ENCODE measurements at places on chromosomes 16 and 17. TPM values are rescaled to one million over a fixed set of nuclear protein-coding genes. Genes with fewer than 3 reads are reported as not detected.

- no peaks in the 10 kb centered on the region for H3K27me3 ChIP-seq
- no peak overlapping the region for H3K4me3 ChIP-seq
- no peaks in the 10 kb centered on the region for H3K4me1 ChIP-seq
- no peak for DNase-seq
- no peak overlapping the region for H3K27ac ChIP-seq
Measured at GRCh38 chr17:4310354-4311060, 46.7 kb upstream of the ANKFY1 start.

DNA sequence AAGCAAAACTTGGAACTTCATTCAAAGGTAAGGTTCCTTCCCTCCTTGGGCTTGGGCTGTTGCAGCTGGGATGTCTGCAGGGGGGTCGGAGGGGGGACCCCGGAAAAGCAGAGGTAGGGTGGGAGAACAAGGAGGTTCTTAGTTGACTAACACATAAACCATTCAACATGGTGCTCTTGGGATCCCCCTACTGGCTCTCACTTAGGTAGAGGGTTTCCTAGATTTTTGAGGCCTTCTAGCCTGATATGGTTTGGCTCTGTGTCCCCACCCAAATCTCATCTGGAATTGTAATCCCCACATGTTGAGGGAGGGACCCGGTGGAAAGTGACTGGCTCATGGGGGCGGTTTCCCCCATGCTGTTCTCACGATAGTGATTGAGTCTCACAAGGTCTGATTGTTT is 93.9 kb downstream of the RGS9 start:
- H3K27ac ChIP-seq, result no peak overlapping the region
- no peak for DNase-seq
- no peaks in the 10 kb centered on the region for H3K36me3 ChIP-seq
- no peak overlapping the region for H3K4me3 ChIP-seq
- no peaks in the 10 kb centered on the region for H3K27me3 ChIP-seq

DNA sequence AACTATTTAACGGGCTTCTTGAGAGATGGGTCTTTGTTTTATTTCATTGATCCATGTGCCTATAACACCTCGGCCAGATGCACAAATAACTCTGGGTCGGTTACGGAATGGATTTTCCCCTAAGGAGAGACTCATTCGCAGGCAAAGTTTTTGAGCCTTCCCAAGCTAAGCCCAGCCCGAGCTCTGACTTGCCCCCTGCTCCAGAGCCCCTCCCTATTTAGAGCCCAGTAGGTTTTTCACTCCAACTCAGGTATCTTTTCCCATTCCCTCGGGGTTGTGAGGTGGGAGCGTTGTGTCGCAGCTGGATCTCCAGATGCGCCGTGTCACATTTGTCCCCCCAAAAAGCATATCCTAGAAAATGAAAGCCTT is 812 bp upstream of the MYOCD start:
- H3K27me3 ChIP-seq, result no peaks in the 10 kb centered on the region
- H3K4me3 ChIP-seq, result peak overlapping the region; percentile 80
- H3K27ac ChIP-seq, result peak overlapping the region; percentile 98
- DNase-seq, result no peak
- no peaks in the 10 kb centered on the region for H3K4me1 ChIP-seq

- H3K4me1 ChIP-seq, result no peaks in the 10 kb centered on the region
- H3K4me3 ChIP-seq, result no peak overlapping the region
- H3K27me3 ChIP-seq, result no peaks in the 10 kb centered on the region
- DNase-seq, result no peak
Measured at GRCh38 chr17:67096609-67097008, 52.3 kb downstream of the CACNG1 start.

DNA sequence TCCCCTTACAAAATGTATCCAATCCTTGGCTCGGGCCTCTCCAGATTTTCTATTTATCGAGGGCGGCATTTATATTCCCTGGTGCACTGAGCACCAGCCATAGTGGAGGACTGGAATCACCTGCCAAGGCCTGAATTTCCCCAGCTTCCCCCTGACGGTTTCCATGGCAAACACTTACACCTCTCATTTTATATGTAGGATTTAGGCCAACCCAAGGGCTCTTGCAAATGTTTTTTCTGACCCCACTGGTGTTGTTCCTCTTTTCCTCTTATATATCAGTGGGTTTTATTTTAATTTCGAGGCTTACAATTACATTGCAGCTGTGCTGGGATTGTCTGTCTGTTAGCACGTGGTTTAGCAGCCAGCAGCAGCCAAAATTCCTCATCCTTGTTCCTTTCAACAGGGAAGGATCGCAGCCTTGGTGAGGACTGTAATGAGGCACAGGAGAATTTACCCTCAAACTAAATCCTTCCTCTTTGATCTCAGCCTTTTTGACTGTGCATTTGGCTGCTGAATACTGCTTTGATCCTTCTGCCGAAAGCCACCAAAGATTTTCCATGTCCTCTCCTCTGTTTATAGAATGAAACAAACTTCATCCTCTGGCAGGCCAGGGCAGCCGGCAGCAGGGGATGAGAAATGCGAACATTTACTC is 26.5 kb upstream of the CES5A start:
- no peaks in the 10 kb centered on the region for H3K4me1 ChIP-seq
- H3K27ac ChIP-seq, result no peak overlapping the region
- no peaks in the 10 kb centered on the region for H3K36me3 ChIP-seq
- no peak for DNase-seq
- no peaks in the 10 kb centered on the region for H3K27me3 ChIP-seq

DNA sequence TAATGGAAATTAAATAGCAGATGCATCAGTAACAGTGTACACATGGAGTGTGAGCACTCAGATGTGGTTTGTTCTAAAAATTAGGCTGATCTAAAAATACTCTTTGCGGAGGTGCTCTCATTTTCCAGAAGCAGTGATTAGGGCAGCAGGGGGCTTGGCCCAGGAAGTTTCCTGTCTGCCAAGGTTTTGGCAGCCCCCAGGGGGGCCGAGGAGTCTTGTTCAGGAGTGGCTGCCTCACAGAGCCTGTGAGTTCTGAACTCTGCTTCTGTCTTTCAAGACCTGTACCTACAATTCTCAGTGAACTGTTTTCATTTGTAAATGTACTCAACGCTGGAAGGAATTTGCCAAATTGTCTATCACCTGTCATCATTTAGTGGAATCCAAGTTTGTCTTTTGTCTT is 388.4 kb upstream of the CDH11 start:
- no peaks in the 10 kb centered on the region for H3K27me3 ChIP-seq
- H3K36me3 ChIP-seq, result no peaks in the 10 kb centered on the region
- DNase-seq, result no peak
- no peak overlapping the region for H3K4me3 ChIP-seq
- H3K27ac ChIP-seq, result no peak overlapping the region

- no peaks in the 10 kb centered on the region for H3K36me3 ChIP-seq
- no peaks in the 10 kb centered on the region for H3K4me1 ChIP-seq
- no peak overlapping the region for H3K27ac ChIP-seq
Measured at GRCh38 chr17:37081287-37081686, 132.5 kb downstream of the AATF start.

- H3K4me3 ChIP-seq, result no peak overlapping the region
- H3K4me1 ChIP-seq, result no peaks in the 10 kb centered on the region
- H3K27me3 ChIP-seq, result no peaks in the 10 kb centered on the region
- H3K27ac ChIP-seq, result no peak overlapping the region
Measured at GRCh38 chr16:10616756-10617640, 36.6 kb upstream of the EMP2 start.

GRCh38 chr17:6374761-6375312 is 60.1 kb downstream of the AIPL1 start:
- H3K4me1 ChIP-seq, result no peaks in the 10 kb centered on the region
- no peaks in the 10 kb centered on the region for H3K27me3 ChIP-seq

DNA sequence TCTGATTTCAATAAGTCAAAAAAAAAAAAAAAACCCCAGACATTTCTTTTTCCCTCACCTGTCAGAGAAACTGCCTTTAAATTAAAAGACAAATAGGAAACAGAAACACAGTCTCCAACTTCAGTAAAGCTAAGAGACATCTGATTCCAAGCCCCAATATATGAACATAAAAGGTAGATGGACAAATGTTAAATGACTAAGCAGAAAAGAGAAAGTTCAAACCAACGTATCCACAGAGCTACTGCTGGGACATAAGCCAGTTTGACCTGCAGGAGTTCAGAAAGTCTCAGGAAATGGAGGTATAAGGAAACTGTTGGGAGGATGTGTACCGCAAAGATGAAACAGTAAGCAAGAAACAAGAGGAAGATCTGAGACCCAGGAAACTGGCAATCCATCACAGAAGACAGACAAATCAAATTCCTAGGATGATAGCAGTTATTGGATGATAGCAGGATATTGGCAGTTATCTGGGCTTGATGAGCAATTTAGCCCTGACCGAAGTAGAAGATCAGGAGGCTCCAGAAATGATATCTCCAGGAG is 135.0 kb downstream of the BRIP1 start:
- H3K36me3 ChIP-seq, result no peaks in the 10 kb centered on the region
- H3K27me3 ChIP-seq, result no peaks in the 10 kb centered on the region
- DNase-seq, result no peak
- H3K27ac ChIP-seq, result no peak overlapping the region

- no peak within 1 kb of the TSS for H3K27ac ChIP-seq
- H3K36me3 ChIP-seq, result no peaks in the 10 kb centered on the region
- H3K4me3 ChIP-seq, result peak within 1 kb of the TSS; percentile 68
- no peak for DNase-seq
- H3K4me1 ChIP-seq, result peaks cover 9% of the 10 kb centered on the region
Measured at GRCh38 chr17:15944759-15945526, at the start of gene ADORA2B. Gene ADORA2B (plus strand): TSS chr17:15945130. CDS start chr17:15945249, 119 bp downstream.

GRCh38 chr17:28842282-28843012 is at the start of gene FAM222B:
Gene FAM222B (minus strand): TSS chr17:28842790. CDS start chr17:28766667, 76,123 bp downstream.
- peak; percentile 89 for DNase-seq
- H3K27me3 ChIP-seq, result no peaks in the 10 kb centered on the region
- peak within 1 kb of the TSS; percentile 69 for H3K4me3 ChIP-seq
- H3K27ac ChIP-seq, result peak within 1 kb of the TSS; percentile 71
- H3K4me1 ChIP-seq, result no peaks in the 10 kb centered on the region
- no peaks in the 10 kb centered on the region for H3K36me3 ChIP-seq

GRCh38 chr16:15887283-15887682 is 1.1 kb downstream of the CEP20 start:
- no peaks in the 10 kb centered on the region for H3K27me3 ChIP-seq
- H3K4me1 ChIP-seq, result peaks cover 11% of the 10 kb centered on the region
- H3K27ac ChIP-seq, result no peak overlapping the region
- H3K4me3 ChIP-seq, result peak overlapping the region; percentile 81

GRCh38 chr16:9275377-9275776 is 183.9 kb downstream of the HAPSTR1 start:
- H3K4me1 ChIP-seq, result no peaks in the 10 kb centered on the region
- no peak overlapping the region for H3K4me3 ChIP-seq
- H3K36me3 ChIP-seq, result no peaks in the 10 kb centered on the region

DNA sequence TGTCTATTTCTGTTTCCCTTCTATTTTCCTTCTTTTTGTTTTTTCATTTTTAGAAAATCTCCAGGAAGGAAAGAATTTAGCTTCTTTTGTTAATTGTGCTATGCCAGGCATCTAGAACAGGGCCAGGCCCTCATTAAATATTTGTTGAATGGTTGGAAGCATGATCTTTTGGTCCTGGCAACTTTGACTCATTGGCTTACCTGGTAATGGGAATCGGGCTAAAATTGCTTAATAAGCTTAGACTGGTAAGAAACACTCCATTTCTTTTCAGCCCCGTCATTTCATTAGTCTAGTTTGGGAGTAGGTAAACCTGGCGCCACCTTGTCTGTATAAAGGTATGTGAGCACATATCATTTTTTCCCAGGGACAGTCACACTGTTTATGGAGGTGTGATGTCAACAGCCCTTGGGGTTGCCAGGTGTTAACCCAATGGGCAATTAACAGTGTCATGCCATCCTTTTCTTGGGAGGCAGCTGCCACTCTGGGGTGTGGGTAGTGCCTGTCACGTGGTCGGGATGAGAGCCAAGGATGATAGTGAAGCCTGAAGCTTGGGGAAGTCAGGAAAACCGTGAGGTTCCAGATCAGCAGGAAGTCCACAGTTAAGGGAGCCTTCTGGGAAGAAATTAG is 9.5 kb upstream of the NDEL1 start:
- peaks cover 1% of the 10 kb centered on the region for H3K4me1 ChIP-seq
- DNase-seq, result no peak
- H3K4me3 ChIP-seq, result no peak overlapping the region
- no peaks in the 10 kb centered on the region for H3K36me3 ChIP-seq
- H3K27ac ChIP-seq, result no peak overlapping the region

DNA sequence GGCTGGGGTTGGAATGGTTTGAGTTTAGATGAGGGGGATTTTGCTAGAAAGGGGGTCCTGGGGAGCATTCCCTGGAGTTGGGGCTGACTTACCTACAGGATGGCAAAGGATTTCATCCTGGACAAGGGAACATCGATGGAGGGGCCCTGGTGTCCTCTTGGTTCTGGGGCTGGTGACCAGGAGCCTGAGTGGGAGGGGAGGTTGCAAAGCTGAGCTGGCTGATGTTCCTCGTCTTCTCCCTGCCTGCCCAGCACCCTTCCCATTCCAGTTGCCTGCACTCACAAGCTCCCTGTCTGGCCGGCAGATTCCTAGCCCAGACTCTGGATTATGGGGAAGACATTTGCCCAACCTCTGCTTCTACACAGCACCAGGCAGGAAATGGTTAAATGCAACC is 37.2 kb downstream of the ITGAE start:
- no peak overlapping the region for H3K27ac ChIP-seq
- no peaks in the 10 kb centered on the region for H3K27me3 ChIP-seq
- H3K4me1 ChIP-seq, result no peaks in the 10 kb centered on the region

DNA sequence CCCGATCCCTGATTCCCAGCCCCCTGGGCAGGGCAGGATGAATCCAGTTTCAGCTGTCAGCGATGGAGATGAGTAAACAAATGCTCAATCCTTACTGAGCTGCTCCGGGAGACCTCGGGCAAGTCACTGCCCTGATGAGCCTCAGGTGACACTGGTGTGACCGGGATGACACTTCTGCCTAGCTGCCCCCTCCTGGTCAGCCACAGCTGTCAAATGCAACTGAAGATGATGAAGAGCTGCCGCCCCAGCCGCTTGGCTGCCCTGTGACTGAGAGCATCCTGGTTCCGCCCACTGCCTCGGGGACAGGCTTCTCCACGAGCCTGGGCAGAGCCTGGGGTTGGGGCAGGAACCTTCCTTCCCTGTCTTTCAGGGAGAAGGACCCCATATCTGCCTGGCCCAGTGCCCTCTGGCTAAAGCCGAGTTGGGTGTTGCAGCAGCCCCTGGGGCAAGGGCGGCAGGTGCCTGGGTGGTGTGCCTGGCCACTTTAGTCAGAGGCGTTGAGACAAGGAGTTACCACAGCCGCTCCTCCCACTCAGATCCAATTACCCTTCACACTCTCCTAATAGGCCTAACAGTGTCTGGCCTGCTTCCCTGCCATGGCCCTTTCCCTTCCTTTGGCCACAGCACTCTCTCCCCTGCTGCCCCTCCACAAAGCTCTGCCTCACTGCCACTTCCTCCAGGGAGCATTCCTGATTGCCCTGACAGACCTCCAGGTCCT is 5.5 kb downstream of the CCL17 start:
- H3K27ac ChIP-seq, result no peak overlapping the region
- no peaks in the 10 kb centered on the region for H3K36me3 ChIP-seq
- no peak for DNase-seq
- no peaks in the 10 kb centered on the region for H3K27me3 ChIP-seq

GRCh38 chr17:27586203-27586721 is 44.7 kb upstream of the LGALS9 start:
- no peak for DNase-seq
- H3K4me1 ChIP-seq, result peaks cover 3% of the 10 kb centered on the region
- H3K4me3 ChIP-seq, result no peak overlapping the region
- H3K27me3 ChIP-seq, result no peaks in the 10 kb centered on the region
- H3K36me3 ChIP-seq, result no peaks in the 10 kb centered on the region

Gene FOXF1
- total RNA-seq, result 3.2 TPM

Gene SLFN13
- 7.1 TPM for total RNA-seq

Gene GPRC5C
- total RNA-seq, result 29.1 TPM

Gene PITPNM3
- 10.4 TPM for total RNA-seq

Gene HSF4
- 64.9 TPM for total RNA-seq

Gene KRT24
- not detected for total RNA-seq

Gene CCL5
- 43.2 TPM for total RNA-seq

Gene TMC8
- 9.6 TPM for total RNA-seq

Gene ITGB4
- total RNA-seq, result 152 TPM

Gene PAQR4
- 9.2 TPM for total RNA-seq

Gene OTOP3
- not detected for total RNA-seq

Gene KRT20
- not detected for total RNA-seq

Gene RNF112
- total RNA-seq, result 0.53 TPM
